ENCODE measurements at places on chromosomes 2 and 18.

DNA sequence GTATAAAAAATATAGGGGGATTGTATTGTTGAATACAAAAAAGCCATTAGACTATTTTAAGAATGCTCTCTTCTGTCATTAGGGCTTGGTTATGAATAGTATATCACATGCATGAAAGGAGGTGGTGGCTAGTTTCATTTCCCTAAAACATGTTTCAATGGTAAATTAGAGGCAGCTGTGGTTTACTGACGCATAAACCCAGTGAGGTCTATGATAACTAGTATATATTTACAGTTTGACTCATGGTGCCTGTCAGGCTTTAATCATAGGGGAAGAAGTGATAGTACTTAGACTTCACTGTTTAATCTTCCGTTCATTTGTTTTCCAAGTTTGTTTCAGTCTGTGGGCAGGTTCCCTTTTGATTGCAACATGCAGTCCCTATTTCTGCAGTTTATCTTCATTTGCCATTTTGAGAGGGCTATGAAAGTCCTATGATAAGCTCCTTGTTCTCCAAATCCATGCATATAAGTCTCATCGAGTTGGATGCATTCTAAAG is 55.1 kb upstream of the MAP4K3 start:
- DNase-seq = no peak

DNA sequence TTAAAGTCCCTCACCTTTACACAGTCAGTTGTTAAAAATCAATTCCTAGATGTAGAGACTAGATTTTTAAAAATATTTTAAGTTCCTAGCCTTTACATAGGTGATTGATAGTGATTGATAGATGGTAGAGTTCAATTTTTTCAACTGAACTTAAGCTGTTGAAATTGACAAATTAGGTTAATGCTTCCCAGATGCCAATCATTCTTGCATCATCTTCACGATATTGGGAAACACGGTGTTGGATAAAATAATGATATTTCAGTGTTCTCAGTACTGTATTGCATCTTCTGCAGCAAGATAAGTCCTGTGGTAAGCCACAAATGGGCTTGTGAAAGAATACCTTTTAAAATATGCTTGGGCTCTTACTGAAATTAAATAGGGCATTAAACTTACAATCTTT is 667.6 kb downstream of the STK39 start:
- no peak for DNase-seq

DNA sequence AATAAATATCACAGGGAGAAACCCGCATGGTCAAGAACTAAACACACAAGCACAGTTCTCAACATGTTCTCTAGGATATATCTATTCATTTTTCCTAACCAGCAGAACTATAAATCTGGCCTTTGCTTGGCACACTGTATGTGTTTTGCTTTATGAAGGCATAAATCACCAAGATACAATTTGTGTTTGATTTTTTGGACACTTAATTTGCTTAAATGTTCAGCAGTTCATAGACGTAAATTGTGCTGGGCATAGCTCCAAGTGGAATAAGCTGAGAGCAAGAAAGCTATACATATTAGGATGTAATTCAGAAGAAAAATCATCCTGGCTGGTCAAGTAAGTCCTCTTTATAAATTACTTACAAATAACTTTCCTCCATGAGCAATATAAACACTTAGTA is 341.5 kb upstream of the ATP5MC3 start:
- no peak for DNase-seq

GRCh38 chr2:82857967-82858366 is 1601.1 kb downstream of the SUCLG1 start:
- no peak for DNase-seq

DNA sequence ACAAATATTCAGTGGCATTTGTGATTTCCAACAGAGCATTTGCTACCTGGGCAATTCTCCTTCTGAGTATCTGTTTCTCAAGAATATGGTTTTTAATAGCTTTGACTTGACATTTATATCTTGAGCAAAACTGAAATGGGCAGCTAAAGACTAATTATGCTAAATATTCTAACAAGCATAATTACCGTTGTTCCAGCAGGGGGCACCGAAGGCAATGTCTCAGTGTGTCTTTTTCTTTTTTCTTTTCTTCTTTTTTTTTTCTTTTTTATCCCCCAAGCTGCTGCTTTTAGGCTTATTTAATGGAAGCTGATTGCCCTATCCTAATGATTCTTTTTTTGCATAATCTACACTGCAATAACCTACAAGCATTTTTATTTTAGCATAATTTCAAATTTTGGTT is 138.9 kb upstream of the NABP1 start:
- no peak for DNase-seq

- no peak for DNase-seq
These were observed 417 bp downstream of the IL1B start for GRCh38 chr2:112836163-112836560.

- DNase-seq = no peak
These were observed 513.9 kb upstream of the NXPH2 start for GRCh38 chr2:139293992-139294548.

- no peak for DNase-seq
These were observed 14.5 kb downstream of the EPC2 start for GRCh38 chr2:148658807-148659722.

GRCh38 chr2:25454824-25455611 is 113.3 kb upstream of the DNMT3A start:
- no peak for DNase-seq

- no peak for DNase-seq
These were observed 16.4 kb downstream of the RSAD2 start for GRCh38 chr2:6893876-6894482.

GRCh38 chr2:32632089-32632488 is 4.2 kb downstream of the TTC27 start:
- DNase-seq = no peak

- DNase-seq = no peak
These were observed 232.0 kb upstream of the NRXN1 start for GRCh38 chr2:51263951-51264350.

DNA sequence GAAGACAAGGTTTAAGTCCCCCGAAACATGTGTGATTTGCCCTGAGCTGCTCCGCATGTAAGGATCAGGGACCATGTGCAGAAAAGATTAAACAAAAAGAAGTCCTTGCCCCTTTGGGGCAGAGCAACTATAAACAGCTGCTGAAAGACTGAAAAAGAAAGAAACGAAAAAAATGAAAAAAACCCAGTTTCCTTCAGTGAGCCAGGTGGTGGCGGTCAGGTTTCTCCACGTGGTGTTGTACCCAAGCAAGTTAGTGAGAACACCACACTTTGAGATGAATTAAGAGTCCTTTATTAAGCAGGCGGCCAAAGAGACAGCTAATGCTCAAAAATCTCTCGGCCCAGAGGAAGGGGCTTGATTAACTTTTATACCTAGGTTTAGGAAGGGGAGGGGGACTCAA is 404.9 kb upstream of the SYT4 start:
- no peak for DNase-seq

- no peak for DNase-seq
These were observed 56.1 kb downstream of the INHBB start for GRCh38 chr2:120402067-120402433.

Data from putamen (tissue), 1 donor.